ENCODE measurements at places on chromosomes 12 and 14.

- peak; percentile 36 for DNase-seq
These were observed 2.3 kb upstream of the KRT6A start for GRCh38 chr12:52495389-52495788.

DNA sequence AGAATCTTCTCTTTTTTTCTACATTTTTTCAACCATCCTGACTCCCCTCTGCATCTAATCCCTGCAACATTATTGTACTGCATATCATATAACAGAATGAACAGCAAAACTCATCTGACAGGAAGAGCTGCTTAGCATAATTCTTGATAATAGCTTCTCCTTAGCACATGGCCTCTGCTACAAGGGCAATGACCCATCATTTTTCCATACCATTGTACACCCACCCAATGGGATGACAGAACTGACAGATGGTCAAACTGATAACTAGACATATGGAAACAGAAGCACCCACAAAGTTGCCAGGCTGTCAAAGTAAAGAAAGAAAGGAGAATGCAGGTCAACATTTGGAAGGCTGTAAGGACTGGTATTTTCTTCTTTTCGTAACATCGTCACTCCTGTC lies 390.4 kb upstream of the USP15 start:
- no peak for DNase-seq

DNA sequence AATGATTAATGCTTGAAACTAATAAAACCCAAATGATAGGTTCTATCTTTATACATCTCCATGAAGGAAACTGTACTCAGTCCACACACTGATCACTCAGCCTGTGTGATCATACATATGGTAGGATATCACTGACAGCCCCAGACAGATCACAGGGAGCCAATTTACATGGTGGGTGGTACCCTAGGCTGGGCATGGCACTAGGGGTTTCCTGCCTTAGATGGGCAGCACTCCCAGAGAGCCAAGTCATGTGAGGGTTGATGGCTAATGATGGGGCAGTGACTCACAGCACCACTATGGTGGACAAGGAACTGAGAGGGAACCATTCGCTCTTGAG lies 89.6 kb upstream of the PTPRR start:
- DNase-seq: no peak

DNA sequence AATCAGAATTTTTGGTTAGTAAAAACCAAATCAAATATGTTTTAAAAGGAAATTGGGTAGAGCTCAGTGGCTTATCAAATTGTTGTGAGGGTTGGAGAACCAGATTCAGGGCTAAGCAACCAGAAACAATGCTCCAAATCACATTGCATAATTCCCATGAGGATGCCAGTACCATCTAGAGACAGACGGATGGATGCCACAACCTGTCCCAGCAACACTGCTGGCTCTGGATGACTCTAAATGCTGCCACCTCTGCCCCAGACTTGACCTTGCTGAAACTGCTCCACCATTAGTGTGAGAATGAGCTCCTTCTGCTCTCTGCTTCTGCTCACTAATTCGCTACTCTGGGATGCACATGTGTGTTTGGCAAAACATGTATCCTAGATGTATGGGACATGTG lies 43.9 kb downstream of the FRS2 start:
- no peak for DNase-seq

Measured in fibroblast of upper back skin (primary cell).